Stimulated activated CD4-positive, alpha-beta T cell treated with anti-CD3 and anti-CD28 coated beads, TNF-alpha, amount 100 ng/mL, for 24 hours (primary cell): ENCODE measurements at places on chromosomes 3 and 15.
A peak's percentile ranks its signal among the peaks of the same experiment; 100 is the strongest.

GRCh38 chr3:126343649-126344035, 13.6 kb downstream of the KLF15 start:
- no peak for DNase-seq

DNA sequence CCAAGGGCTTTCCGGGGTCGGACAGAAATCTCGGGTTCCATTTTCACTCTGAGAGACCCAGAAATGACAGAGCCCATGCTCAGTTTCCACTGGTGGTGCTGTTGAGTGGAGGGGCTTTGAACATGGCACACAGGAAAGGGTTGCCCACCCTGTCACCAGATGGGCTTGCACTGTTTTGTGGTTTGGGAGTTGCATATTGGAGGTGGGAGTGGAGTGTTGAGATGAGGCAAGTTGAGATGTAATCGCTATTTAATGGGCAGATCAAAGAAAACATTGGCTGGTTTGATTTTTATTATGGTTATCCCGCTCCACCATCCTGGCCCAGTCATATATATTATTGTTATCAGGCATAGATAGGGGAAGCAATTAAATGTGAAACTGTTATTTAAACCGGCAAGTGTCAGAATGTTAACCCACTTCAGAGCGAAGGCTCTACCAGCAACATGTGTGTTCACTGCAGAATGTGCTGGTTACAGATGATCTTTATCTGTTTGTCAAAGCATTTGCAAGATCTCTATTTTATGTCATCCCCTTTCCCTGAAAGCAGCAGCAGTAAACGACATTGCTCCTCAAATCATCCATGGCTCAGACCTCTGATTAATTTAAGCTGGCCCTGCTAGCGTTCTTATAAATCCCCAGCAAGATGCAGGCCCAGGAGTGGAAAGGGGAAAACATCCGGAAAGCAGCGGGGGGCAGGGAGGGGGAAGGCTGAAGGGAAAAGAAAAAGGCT, 58.3 kb upstream of the TSEN2 start:
- DNase-seq = no peak

GRCh38 chr3:4398120-4398940, 68.7 kb downstream of the SUMF1 start:
- DNase-seq = no peak

- DNase-seq = no peak
Measured at GRCh38 chr3:65144791-65145351, 457.1 kb upstream of the ADAMTS9 start.

DNA sequence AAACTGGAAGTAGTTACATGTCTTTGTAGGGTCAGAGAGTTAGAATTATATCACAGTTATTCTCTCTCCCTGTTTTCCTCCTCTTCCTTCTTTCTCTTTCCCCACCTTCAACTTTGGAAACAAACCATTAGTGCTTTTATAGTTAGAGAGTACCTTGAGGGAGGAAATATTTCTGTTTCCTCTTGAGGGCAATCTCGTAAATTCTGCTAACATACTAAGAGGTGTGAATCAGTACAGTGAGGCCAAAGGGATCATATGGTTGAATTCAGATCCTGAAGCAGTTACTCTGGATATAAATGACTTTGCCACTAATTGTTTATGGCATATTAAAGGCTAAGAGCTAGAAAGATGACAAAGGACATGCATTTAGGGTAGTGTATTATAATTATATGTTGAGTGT, 60.3 kb upstream of the CCNL1 start:
- DNase-seq = no peak

- DNase-seq = no peak
Measured at GRCh38 chr3:89971329-89971728, 863.9 kb downstream of the EPHA3 start.

DNA sequence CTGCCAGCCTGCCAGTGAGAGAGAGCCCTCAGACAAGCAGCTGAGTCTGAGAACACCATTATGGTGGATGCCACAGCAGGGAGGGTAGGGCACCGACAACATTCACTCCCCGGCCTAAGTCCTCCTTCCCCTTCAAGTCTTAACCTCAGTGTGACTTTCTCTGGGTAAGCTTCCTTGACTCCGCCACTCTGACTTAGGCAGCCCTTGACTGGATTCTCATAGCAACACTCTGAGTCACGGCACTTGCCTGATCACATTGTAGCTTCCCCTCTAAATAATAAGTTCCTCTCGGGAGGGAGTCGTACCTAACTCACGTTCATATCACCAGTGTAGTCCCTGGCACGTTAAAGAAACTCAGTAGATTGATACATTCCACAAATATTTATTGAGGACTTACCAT, 180.5 kb downstream of the FOXB1 start:
- DNase-seq = no peak

DNA sequence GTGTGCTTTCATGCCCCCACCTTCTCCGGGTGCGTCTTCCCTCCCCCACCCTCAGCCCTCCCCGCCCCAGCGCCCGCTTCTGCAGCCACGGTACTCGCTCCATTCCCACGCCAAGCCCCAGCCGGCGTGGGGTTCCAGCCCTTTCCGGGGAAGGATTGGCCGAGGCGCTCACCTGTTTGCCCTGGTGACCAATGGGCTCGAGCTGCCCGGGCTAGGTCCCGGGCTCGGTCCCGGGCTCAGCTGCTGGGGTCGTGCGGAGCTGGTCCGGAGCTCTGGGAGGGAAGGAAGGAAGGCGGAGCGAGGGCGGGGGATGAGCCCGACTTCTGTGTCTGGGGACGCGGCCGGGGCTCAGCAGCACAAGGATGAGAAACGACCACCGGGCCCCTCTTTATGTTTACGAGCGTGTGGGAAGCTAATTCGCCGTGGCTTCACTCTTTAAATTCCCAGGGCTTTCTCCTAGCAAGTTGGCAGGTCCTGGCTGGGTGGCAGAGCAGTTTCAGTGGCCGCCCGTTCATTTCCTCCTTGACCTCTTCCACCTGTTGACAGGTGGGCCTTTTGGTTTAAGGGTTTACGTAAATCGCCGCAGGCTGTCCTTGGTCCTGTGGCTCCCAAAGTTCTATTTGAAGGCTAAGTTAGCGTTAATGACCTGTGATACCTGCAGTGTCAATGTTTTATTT, at the start of gene IGSF10:
IGSF10 (minus strand) TSS at position 288 of the 677 bp plus-strand sequence. CDS start 2,352 bp downstream, outside the sequence.
- DNase-seq = no peak

- no peak for DNase-seq
Measured at GRCh38 chr15:92451225-92451825, 57.6 kb downstream of the ST8SIA2 start.

GRCh38 chr3:150472421-150472820, 64.3 kb downstream of the TSC22D2 start:
- no peak for DNase-seq

DNA sequence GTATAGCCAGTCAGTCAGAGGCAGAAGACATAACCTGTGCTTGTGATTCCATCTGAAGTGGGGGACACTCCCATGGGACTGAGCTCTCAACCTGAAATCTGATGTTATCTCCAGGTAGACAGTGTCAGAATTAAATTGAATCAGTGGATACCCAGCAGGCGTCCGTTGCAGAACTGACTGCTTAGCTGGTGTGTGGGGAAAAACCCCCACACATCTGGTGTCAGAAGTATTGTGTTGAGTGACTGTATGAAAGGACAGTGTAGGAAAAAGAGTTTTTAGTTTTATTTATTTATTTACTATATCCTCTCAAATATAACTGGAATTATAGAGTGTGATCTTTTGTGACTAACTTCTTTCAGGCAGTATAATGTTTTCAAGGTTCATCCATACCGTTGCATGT, 10.4 kb downstream of the KPNA4 start:
- no peak for DNase-seq

GRCh38 chr3:33071946-33072345, 25.0 kb downstream of the GLB1 start:
- no peak for DNase-seq

- DNase-seq = no peak
Measured at GRCh38 chr15:41367418-41367817, 34.7 kb downstream of the NUSAP1 start.

DNA sequence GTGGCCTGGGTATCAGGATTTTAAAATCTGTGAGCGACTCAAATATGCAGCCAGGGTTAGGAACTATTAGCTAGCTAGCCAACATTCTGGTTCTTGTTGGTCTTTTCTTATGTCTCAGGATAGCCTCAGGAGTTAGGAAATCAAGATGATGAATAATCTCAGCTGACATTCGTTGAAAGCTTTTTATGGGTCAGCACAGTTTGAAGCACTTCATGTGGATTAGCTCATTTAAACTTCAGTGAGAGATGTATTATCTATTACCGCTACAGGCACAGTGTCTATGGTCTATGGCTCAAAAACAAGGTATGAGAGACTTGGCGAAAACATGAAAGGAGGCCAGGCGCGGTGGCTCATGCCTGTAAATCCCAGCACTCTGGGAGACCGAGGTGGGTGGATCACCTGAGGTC, 187.5 kb upstream of the THRB start:
- no peak for DNase-seq

- no peak for DNase-seq
Measured at GRCh38 chr3:159280386-159281191, 478.7 kb downstream of the MFSD1 start.

GRCh38 chr15:76078285-76078877, 18.6 kb downstream of the TMEM266 start:
- DNase-seq = no peak

DNA sequence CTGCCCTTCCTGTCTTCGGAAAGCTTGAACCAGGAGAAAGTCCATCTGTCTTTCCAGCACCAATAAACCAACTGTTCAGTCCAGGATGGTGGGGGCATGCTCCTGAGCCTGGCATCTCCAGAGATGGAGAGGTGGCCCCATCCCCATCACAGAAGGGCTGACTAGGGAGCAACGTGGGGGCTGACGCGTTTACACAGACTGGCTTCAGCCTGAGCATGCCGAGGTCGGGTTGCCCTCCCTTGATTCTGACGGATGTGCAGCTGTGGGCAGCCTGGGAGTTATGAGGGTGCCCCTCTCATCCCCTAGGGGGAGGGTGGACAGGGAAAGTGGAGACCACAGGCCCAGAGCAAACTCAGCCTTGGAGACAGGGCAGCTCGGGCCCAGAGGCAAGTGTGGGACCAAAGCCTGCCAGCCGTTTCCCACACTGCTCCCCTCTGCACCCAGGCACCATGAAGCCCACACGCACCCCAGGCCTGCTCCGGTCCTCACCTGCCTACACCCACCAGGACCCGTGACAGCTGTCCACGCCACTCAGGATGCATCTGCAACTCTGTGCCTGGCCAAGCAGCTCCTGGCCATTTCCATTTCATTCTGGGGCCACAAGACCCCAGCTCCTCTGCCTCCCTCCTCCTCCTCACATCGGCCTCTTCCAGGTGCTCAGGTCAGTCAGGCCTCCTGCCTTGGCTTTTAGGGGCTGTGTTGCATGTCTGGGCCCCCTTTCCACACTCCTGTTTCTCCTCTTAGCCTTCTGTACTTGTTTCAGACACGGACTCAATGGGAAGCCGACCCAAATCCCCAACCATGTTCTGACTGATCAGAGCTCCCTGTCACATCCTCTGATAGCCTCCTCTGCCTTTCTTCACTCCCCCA, 48.2 kb upstream of the SLC41A3 start:
- no peak for DNase-seq

- peak; percentile 39 for DNase-seq
Measured at GRCh38 chr15:100338971-100339444, 2.8 kb downstream of the ADAMTS17 start.

DNA sequence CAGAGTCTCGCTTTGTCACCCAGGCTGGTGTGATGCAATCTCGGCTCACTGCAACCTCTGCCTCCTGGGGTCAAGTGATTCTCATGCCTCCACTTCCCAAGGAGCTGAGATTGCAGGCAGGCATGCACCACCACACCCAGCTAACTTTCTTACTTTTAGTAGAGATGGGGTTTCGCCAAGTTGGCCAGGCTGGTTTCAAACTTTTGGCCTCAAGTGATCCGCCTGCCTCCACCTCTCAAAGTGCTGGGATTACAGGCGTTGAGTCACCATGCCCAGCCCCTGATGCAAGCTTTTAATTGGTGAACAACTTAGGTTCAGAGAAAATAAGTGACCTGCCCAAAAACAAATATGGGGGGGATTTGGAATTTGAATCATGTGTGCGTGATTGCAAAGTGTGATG, 246.2 kb downstream of the LRTM1 start:
- no peak for DNase-seq

GRCh38 chr3:149224736-149225594, 3.3 kb upstream of the CP start:
- DNase-seq = no peak

- no peak for DNase-seq
Measured at GRCh38 chr3:12829886-12830784, 11.2 kb downstream of the RPL32 start.

GRCh38 chr3:157073810-157074209, 86.1 kb downstream of the CCNL1 start:
- DNase-seq = no peak

DNA sequence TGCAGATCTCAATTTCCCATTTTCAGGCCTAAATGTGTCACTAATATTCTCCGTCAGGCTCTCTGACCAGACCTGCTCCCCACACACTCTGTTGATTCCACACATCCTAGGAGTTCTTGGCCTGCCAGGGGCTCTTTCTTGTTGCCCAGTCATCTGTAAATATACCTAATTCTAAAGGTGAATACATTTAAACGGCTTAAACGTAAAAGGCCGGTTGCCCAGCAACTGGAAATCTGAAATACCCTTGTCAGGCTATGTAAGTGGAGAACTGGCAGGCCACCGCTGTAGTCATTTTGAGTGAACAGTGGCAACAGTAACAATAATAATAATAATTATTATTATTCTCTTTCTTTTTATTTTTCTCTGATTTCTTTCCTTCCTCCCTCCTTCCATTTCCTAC, 302.7 kb downstream of the AGBL1 start:
- DNase-seq = no peak

DNA sequence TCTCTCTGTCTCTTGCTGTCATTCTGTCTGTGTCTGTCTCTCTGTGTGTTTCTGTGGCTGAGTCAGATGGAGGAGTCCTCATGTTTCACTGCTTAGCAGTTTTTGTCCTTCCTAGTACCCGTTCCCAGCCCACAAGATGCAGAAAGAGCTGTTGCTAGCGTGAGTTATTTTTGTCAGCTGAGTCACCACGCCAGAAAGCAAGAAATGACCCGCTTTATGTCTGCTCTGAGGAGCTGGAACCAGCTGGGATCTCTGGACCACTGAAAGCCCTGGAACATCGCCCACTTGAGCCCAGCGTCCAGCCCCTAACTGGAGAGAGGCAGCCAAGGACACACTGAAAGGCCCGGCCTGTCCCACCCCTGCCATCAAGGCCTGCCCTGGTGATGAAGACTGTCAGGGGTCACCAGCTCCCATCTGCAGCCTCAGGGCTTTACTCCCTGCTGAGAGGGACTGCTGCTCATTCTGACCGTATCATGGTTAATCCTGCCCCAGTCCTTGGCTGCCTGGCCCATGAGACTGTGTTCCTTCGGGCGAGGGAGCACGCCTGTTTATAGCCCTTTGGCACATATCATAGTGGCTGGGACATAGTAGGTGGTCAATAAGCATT, 101.7 kb upstream of the TPM1 start:
- DNase-seq = no peak
